Cerebellar nuclear complex (tissue), 1 donor: ENCODE measurements at places on chromosomes 12 and 14.

- DNase-seq: no peak
These were observed 863.7 kb downstream of the LRFN5 start for GRCh38 chr14:42470427-42470719.

DNA sequence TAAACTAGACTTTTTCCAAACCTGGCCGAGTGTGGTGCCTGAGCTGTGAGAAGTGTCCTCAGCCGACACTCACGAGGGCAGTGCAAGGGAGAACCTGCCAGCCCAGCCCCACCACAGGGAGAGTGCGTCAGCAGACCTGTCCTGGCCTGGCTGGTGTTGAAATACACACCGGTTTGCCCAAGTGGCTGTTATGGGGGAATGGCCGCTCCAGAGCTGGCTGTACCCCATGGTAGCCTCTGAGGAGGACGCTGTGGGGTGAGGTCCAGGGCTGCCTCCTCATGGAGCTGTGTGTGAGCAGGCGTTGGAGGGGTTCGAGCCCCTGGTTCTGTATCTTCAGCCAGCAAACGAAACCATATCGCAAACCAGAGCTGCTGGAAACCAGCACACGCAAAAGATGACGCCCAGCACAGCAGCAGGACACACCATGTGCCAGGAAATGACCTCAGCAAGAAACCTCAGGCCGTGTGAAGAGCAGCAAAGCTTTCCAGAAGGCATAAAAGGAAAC lies 9.4 kb downstream of the ANKRD9 start:
- no peak for DNase-seq

- no peak for DNase-seq
These were observed 130.1 kb downstream of the ST8SIA1 start for GRCh38 chr12:22204391-22204790.

GRCh38 chr14:63345826-63346225 lies 27.1 kb upstream of the GPHB5 start:
- no peak for DNase-seq

GRCh38 chr12:115840159-115840558 lies 437.3 kb downstream of the MED13L start:
- no peak for DNase-seq

- DNase-seq: no peak
These were observed 27.0 kb upstream of the EID3 start for GRCh38 chr12:104276273-104277131.

DNA sequence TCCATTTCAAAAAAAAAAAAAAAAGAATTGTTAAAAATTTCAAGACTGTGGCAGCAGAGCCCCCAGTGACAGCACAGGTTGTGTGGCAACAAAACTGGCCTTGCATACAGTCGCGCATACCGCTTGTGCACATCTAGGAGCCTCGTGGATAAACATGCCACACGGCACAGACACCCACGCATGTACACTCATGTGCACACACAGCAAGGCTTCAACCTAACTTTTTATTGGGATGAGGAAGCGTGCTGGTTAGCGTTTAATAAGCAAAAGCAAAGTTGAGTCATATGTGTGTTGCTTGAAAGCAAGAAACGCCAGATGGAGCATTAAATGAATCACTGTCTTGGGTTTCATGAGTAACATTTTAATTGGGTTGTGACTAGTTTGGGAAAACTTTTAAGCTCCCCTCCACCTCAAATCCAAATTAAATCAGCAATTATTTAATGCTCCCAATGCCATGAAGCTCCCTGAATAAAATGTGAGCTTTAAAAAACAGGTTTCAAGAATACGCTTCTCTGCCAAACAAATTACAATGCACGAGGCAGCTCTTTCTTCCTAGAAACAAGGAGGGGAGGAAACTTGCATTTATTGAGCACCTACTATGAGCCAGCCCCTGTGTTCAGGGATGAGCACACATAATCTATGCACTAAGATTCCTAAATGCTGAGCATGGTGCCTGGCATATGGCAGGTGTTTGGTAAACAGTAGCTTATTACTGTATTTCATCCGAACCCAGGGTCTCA lies 35.7 kb upstream of the EML1 start:
- no peak for DNase-seq
